ENCODE measurements at places on chromosomes 13 and 19. TPM values are rescaled to one million over a fixed set of nuclear protein-coding genes. Genes with fewer than 3 reads are reported as not detected.

DNA sequence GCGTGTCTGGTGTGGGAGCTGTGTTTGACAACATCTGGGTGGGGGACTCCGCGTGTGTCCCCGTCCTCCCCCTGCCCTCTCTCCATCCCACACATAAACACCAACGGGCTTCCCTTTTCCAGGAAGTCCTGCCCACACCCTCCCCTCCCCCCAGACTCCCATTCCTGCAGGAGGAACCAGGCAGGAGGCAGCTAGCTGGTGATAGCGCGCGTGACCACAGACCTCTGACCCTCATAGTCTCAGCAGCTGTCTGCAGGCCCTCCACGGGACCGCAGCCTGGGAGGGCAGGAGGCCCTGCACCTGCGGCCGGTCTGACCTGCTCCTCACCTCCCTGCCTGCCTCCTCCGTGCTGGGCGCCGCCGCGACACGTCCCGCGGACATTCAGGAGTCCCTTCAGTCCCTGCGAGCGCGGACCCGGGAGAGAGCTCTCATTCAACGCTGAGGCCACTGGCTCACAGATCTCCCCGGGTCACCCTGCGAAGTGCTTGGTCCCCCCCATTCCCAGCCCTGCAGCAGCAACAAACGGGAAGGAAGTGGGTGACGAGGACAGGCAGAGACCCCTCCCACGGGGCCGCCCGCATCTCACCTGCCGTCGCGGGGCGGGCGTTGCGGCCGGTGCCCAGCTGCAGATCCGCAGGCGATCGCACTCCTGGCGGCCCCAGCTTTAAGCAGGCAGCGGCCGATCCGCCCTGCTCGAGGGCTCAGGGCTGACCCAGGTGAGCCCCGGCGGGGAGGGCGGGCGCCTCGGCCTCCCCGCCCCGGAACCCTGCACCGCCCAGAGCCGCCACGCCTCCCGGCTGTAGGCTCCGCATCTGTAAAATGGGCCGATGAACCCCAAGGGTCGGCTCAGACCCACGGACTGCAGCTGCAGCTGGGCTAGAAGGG lies 1.1 kb upstream of the ACP5 start:
- H3K27me3 ChIP-seq, result no peaks in the 10 kb centered on the region
- no peaks in the 10 kb centered on the region for H3K36me3 ChIP-seq
- DNase-seq, result no peak
- no peak overlapping the region for H3K27ac ChIP-seq
- peaks cover 3% of the 10 kb centered on the region for H3K4me1 ChIP-seq

DNA sequence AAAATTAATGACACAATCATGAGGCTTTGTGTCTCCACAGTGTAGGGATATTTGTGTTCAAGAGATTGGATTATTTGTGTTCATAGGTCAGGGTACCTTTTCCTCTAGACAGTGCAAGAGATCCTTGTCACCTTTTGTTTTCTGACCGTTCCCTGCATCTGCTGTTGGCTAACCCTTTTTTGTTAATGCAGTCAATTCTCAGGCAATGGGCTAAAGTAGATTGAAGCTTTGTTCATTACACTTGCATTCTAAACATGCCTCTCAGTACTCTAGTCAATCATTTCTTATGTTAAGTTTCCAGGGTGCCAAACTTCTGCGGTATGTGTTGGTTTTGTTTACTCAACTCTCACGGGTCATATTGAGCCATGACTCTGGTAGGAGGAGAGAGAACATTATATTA lies 1.8 kb upstream of the MED4 start:
- no peak for DNase-seq
- no peaks in the 10 kb centered on the region for H3K27me3 ChIP-seq
- H3K4me1 ChIP-seq, result peaks cover 10% of the 10 kb centered on the region
- no peak overlapping the region for H3K4me3 ChIP-seq

DNA sequence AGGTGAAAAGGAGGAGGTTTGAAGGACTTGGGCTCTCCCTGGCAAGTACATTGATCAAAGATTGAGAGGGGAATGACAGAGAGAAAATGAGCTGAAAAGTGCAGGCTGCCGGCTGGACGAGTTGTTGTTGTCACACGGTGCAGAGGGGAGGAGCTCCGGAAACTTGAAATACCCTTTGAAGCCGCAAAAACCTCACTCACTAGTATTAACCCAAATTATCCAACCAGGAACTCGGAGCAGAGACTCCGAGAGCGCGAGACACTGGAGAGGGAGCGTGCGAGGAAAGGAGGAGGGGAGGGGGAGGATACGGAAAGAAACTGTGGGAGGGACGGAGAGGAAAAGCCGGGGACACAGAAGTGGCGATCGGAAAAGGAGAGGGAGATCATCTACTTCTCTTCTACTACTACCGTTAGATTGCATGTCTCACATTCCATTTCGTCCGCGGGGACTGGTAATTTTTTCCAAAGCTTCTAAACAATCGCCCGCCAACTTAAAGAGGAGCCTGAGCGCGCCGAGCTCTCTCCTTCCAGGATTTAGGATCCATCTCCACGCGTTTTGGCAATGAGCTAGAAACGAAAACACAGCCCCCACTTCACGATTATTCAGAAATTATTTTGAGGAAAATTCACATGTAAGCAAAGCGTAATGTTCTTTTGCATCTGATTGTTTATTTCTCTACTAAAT lies at the start of gene DACH1:
TSS of gene DACH1 (minus strand) at position 74 of the 684 bp plus-strand sequence.
- H3K36me3 ChIP-seq, result no peaks in the 10 kb centered on the region
- H3K27me3 ChIP-seq, result peaks cover 37% of the 10 kb centered on the region
- H3K4me1 ChIP-seq, result peaks cover 13% of the 10 kb centered on the region
- DNase-seq, result peak; percentile 71
- no peak within 1 kb of the TSS for H3K27ac ChIP-seq
- peak within 1 kb of the TSS; percentile 77 for H3K4me3 ChIP-seq

ZNF136 gene
- total RNA-seq, result 8.3 TPM

DNA sequence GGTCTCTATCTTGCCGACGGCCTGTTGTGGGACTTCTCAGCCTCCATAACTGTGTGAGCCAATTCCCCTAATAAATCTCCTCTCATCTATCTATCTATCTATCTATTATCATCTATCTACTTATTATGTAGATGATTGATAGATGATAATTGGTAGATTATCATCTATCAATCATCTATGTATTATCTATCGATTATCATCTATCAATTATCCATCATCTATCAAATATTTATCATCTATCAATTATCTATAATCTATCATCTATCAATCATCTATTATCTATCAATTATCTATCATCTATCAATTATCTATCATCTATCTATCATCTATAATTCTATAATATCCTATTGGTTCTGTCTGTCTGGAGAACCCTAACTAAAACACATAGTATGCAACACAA lies 33.5 kb downstream of the CYSLTR2 start:
- H3K27ac ChIP-seq, result no peak overlapping the region
- H3K36me3 ChIP-seq, result no peaks in the 10 kb centered on the region
- H3K4me3 ChIP-seq, result no peak overlapping the region
- no peaks in the 10 kb centered on the region for H3K27me3 ChIP-seq

- no peaks in the 10 kb centered on the region for H3K36me3 ChIP-seq
- H3K4me1 ChIP-seq, result no peaks in the 10 kb centered on the region
- DNase-seq, result no peak
- H3K27ac ChIP-seq, result no peak overlapping the region
- H3K4me3 ChIP-seq, result no peak overlapping the region
These were observed 138.5 kb downstream of the RBM26 start for GRCh38 chr13:79267560-79267959.

GRCh38 chr19:34832581-34833112 lies 59.6 kb upstream of the ZNF599 start:
- H3K4me3 ChIP-seq, result no peak overlapping the region
- H3K36me3 ChIP-seq, result no peaks in the 10 kb centered on the region
- H3K27me3 ChIP-seq, result no peaks in the 10 kb centered on the region
- DNase-seq, result no peak
- H3K27ac ChIP-seq, result no peak overlapping the region

SIGLEC10 gene
- total RNA-seq, result not detected

- no peak overlapping the region for H3K4me3 ChIP-seq
- H3K36me3 ChIP-seq, result no peaks in the 10 kb centered on the region
- no peak overlapping the region for H3K27ac ChIP-seq
- peaks cover 3% of the 10 kb centered on the region for H3K27me3 ChIP-seq
These were observed 751 bp upstream of the NTN5 start for GRCh38 chr19:48673436-48674100.

DNA sequence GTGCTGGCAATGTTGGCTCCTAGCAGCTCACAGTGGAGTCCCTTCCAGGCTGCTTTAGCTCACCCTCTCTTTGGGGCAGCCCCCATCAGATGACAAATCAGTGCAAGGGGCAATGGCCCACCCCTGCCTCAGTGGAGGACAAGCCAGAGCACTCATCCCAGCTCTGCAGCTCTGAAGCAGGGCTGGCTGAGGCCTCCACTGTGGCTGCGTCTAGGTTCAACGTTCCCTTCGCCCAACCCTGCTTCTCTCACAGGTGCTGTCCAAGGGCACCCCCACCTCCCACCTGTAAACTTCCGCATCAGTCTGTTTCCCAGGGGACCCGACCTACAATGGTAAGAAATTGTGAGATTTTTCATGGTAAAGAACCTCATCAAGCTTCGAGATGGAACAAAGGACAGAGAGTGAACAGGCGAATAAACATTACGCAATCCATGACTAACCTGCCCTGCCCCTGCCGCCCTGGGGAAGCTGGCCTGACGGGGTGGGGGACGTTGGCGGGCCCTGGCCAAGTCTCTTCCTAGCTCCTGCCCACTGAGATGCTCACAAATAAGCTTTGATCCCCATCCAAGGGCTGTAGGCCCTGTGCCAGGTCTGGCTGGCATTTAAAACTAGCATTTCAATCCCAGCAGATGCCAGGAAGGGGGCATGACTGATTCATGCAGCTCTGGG lies 40.5 kb downstream of the DZIP1 start:
- peaks cover 21% of the 10 kb centered on the region for H3K4me1 ChIP-seq
- peak; percentile 70 for DNase-seq
- H3K27me3 ChIP-seq, result no peaks in the 10 kb centered on the region
- no peak overlapping the region for H3K4me3 ChIP-seq
- peaks cover 32% of the 10 kb centered on the region for H3K36me3 ChIP-seq

DNA sequence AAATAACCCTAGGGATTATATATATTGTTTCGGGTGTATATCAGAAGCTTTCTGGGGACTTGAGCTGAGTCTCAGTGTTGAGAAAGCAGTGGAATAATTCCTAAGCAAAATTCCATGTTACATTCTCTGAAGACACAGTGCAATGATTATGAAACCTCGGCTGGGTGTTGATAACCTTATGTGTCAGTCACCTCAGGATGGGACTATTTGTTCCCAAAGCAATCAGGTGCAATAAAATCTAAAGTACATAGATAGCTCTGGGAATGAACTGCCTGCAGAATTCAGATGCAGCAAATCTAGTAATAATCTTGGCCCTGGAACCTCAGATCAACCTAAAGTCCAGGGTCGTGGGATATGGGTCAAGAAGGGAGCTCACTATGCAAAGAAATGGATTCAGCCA lies 53.0 kb downstream of the EDNRB start:
- no peaks in the 10 kb centered on the region for H3K27me3 ChIP-seq
- no peak overlapping the region for H3K4me3 ChIP-seq
- no peaks in the 10 kb centered on the region for H3K4me1 ChIP-seq
- no peak for DNase-seq

DNA sequence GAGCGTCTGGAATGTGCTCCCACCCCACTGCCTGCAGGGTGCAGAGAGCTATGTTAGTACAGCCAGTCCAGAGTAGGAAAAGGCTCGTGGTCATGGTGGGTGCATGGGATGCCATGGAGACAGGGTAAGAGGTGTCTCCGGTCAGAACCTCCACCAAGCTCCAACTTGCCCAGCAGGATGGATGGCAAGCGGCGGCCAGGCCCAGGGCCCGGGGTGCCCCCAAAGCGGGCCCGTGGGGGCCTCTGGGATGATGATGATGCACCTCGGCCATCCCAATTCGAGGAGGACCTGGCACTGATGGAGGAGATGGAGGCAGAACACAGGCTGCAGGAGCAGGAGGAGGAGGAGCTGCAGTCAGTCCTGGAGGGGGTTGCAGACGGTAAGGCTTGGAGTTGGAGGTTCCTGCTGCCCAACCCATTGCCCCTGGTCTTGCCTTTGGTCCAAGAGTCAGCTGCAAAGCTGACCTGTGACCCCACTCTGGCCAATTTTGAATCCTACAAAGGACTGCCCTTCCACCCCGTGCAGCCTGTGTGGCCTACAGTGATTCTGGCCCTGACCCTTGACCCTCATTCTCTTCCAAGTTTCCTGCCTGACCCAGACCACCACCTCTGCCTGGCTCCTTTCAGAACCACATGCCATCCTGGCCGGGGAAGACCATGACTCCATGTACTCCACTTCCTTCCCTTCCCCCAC lies 14.7 kb downstream of the POLD1 start:
- no peaks in the 10 kb centered on the region for H3K36me3 ChIP-seq
- no peak for DNase-seq
- H3K4me3 ChIP-seq, result no peak overlapping the region
- no peaks in the 10 kb centered on the region for H3K4me1 ChIP-seq
- no peak overlapping the region for H3K27ac ChIP-seq

DNA sequence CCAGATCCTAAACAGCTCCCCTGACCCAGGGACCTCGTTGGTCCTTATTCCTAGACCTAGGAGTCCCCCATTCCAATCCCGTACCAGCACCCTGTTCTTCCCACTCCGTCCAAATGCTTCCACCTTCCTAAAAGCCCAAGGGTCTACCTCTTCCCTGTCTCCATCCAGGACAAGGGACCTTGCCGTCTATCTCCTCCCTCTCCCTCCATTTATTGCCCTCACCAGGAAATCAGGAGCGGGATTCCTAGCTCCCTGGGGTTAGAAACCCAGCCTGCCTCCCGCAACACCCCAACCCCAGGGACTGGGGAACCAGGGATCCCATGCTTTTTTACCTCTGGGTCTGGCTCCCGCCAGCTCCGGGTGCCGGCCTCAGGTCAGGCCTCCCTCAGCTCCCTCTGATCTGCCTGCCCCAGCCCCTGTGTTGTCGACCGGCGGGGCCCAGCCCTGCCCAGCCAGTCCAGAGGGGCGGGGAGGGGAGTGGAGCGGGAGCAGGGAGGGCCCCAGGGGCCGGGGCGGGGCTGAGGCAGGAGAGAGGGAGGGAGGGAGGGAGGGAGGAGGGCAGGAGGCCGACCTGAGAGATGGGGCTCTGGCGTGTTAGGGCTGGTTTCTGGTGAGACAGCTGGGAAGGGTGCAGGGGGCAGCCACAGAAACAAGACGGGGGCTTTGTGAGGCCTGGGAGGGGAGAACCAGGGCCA lies at the start of gene B3GNT8:
TSS of gene B3GNT8 (minus strand) at position 423 of the 695 bp plus-strand sequence. CDS start 596 bp downstream, outside the sequence.
- H3K36me3 ChIP-seq, result peaks cover 2% of the 10 kb centered on the region
- H3K4me3 ChIP-seq, result no peak within 1 kb of the TSS
- no peaks in the 10 kb centered on the region for H3K27me3 ChIP-seq
- peak; percentile 22 for DNase-seq
- peaks cover 9% of the 10 kb centered on the region for H3K4me1 ChIP-seq
